NCI-H2081 treated with DMSO at 0.1 percent for 48 hours (cell line): ENCODE measurements at places on chromosomes 1 and 21.

GRCh38 chr1:203130358-203130985 lies 2.9 kb downstream of the ADORA1 start:
- no peak for DNase-seq

GRCh38 chr1:157852476-157852875 lies 10.9 kb upstream of the CD5L start:
- no peak for DNase-seq

DNA sequence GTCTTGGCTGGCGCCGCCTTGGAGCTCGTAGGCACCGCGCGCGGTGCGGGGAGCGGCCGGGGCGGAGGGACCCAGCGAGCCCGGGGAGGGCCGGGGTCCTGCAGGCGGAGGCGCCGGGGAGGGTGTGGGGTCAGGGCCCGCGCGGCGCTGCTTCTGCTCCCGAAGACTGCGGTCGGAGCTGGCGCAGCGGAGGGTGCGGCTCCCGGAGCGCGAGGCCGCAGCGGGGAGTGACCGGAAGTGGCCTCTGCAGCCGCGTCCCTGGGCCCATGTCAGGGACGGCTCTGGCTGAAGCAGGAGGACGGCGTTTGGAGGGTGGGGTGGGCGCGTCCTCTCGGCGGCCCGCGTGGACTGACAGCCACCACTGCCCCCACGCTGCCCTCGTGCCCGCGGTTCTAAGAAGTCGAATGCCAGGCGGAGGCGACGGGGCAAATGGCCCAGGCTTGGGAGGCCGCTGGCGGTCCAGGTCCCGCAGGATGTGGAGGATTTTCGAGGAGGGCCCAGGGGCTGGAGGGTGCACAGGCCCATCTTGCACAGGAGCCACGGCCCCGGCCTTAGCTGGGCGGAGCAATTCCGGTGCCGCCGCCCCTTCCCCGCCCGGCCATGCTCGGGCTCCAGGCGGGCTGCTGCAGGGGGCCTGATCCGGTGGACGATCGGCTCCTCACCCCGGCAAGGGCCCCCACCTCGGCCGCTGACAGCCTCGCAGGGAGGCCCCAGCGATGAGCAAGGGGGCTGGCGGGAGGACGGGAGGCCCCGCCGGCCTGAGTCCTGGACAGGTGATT lies 7.7 kb upstream of the ZNF669 start:
- DNase-seq = no peak

GRCh38 chr1:171997936-171998335 lies 156.6 kb downstream of the DNM3 start:
- no peak for DNase-seq

DNA sequence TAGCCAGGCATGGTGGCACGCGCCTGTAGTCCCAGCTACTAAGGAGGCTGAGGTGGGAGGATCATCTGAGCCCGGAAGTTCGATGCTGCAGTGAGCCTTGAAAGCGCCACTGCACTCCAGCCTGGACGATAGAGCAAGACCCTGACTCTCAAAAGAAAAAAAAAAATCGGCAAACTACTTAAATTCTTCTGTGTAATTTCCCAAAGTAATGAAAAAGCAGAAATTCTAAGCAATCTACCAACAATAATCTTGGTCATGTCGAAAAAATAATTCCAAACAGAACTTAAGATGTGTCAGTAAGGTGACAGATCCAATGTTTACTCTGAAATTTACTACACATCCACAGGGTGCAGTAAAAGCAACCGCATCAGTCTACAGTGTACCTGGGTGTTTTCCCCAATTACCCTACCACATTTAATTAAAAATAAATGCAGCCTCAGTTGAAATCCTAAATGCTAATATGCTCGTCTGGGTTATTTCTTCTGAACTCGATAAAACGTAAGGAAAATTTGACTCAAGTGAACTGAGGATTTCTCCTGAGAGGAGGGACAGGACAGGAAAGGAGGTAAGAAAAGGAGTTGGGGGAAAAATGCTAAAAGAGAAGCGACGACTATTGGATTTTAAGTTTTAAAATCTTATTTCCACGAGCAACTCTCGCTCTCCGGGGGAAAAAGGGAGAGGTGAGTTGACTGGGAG lies 801 bp downstream of the EPRS1 start:
- no peak for DNase-seq

DNA sequence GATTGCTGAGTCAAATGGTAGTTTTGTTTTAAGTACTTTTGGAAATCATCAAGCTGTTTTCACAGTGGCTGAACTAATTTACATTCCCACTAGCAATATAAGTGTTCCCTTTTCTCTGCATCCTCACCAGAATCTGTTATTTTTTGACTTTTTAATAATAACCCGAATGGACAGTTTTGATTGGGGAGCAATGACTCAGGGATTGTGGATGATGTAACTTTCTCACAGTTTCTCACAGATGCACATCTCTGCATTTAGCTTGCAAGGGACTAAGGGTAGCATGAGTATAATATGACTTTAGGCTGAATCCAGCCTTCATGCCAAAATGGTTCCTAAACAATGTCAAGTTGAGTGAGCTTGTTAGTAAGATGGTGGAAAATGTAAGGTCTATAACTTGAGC lies 90.2 kb downstream of the C4BPA start:
- DNase-seq = no peak

DNA sequence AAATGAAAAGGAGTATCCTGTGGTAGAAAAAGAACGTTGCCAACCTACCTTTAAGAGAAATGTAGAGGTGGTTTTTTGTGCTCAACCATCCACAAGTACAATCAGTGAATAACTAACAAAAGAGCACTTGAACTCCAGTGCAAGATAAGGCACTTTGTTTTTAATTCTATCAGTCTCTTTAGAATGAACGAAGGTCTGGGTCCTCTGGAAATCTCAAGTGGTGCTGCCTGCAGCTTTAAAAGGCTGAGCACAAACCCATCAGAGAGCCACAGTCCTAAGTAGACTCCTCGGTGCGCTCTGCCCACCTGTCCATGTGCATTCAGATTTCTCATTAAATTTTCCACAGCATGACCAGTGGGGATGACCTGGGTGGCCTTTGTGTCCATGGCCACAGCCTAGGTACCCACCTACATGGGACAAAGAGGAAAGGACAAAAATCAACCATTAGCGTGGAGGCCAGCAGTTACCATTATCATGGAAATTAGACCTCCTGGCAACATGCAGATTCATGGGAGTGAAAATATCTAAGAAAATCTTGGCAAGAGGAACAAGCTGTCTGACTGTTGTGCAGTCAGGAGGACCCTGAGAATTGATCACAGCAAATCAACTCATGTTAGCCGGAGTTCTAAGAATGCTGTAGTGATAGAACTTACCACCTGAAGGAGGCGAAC lies 9.4 kb downstream of the TRIM45 start:
- no peak for DNase-seq

DNA sequence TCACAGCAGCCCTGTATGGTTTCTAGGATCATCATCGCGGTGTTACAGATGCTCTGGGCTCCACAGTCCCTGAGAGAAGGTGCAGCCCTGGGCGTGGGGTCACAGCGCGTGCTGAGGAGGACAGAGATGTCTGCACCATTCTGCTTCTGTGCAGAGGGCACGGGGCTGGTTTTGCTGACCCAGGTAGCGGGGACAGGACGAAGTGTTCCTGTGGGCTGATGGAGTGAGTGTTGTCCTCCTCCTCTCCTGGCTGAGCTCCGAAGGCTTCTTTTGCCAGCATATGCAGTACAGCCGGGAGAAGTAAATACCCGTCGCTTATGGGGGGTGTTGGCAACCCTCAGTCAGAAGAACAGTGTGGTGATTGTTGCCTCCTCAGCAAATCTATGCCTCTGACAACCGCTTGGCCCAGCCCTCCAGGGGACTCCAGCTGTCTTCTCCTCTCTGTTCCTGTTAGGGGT lies 101.5 kb downstream of the DDX20 start:
- no peak for DNase-seq

GRCh38 chr1:199356561-199356960 lies 670.9 kb upstream of the NR5A2 start:
- no peak for DNase-seq

DNA sequence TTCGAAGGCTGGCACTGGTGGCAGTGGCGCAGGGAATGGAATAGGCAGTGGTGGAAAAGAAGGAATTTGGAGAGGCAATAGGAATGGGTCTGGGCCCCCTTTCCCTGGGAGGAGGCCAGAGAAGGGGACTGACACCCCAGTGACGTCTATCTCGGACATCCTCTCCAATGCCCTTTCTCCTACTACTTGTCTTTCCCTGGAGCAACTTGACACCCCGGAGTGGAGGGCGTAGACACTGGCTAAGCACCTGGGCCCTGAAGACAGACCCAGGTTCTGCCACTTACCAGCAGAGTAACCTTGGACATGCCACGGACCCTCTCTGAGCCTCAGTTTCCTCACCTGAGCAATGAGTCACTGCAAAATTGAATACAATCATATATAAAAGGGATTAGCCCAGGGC lies 86.8 kb downstream of the CAMK2N1 start:
- no peak for DNase-seq
